ENCODE measurements at places on chromosomes 4 and X. TPM values are rescaled to one million over a fixed set of nuclear protein-coding genes. Genes with fewer than 3 reads are reported as not detected.

GRCh38 chr4:30753316-30753715, 33.1 kb downstream of the PCDH7 start:
- peaks cover 3% of the 10 kb centered on the region for H3K4me1 ChIP-seq
- no peaks in the 10 kb centered on the region for H3K27me3 ChIP-seq
- H3K36me3 ChIP-seq = no peaks in the 10 kb centered on the region
- H3K27ac ChIP-seq = peak overlapping the region; percentile 27
- DNase-seq = no peak
- H3K4me3 ChIP-seq = no peak overlapping the region

- peaks cover 53% of the 10 kb centered on the region for H3K27me3 ChIP-seq
- DNase-seq = no peak
- no peaks in the 10 kb centered on the region for H3K36me3 ChIP-seq
- no peak within 1 kb of the TSS for H3K27ac ChIP-seq
These were observed at the start of gene GPR50 for GRCh38 chrX:151176231-151176750. Gene GPR50, plus strand, starts transcription at chrX:151176584. Its CDS starts 138 bp downstream, at chrX:151176722.

GRCh38 chr4:100063355-100063754, 113.3 kb upstream of the H2AZ1 start:
- no peak for DNase-seq
- no peaks in the 10 kb centered on the region for H3K36me3 ChIP-seq
- H3K27me3 ChIP-seq = no peaks in the 10 kb centered on the region
- no peak overlapping the region for H3K27ac ChIP-seq

- no peaks in the 10 kb centered on the region for H3K36me3 ChIP-seq
- DNase-seq = peak; percentile 89
- no peaks in the 10 kb centered on the region for H3K27me3 ChIP-seq
These were observed 29.4 kb upstream of the GABRA3 start for GRCh38 chrX:152480269-152481212.

DNA sequence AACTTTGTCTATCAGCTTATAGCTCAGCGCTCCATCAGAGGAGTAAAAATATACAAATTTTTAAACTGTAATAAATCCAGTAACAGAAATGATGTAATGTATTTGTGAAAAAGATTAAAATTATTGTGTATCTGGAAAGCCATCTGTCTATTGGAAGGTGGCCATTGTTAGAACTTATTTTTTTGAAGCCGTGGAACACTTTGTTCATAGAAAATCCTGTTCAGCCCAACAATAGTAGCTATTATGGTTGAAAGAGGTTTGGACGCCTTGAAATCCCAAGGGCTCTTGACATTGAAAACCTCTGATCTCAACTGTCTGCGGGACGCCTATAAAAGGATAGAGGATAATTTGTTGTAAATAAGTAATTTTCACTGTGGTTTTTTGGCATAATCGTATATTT, 98.3 kb downstream of the RAPGEF2 start:
- no peak for DNase-seq
- H3K4me3 ChIP-seq = no peak overlapping the region
- H3K27ac ChIP-seq = no peak overlapping the region

- no peaks in the 10 kb centered on the region for H3K27me3 ChIP-seq
- H3K36me3 ChIP-seq = peaks cover 4% of the 10 kb centered on the region
- no peak overlapping the region for H3K4me3 ChIP-seq
- H3K4me1 ChIP-seq = peaks cover 3% of the 10 kb centered on the region
- no peak for DNase-seq
- no peak overlapping the region for H3K27ac ChIP-seq
These were observed 61.6 kb downstream of the UBE2K start for GRCh38 chr4:39759569-39759968.

DNA sequence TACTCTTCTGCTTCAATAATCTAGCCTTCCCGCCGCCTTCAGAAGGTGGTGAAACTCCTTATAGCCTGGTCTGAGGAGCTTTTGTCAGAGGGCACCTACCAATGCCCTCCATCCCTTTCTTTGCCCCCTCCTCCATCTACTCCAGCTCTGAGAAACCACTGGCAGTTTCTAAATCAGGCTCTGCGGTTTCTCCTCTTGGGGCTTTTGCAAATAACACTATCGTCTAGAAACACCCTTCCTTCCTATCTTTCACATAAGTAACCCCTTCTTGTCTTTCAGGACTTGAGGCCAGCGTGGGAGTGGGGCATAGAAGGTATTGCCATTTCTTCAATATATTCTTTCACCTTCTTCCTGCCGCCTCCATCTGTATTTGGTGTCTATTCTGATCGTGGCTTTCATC, 1.2 kb upstream of the EFHC2 start:
- no peak overlapping the region for H3K4me3 ChIP-seq
- H3K36me3 ChIP-seq = no peaks in the 10 kb centered on the region
- DNase-seq = no peak
- no peak overlapping the region for H3K27ac ChIP-seq
- H3K4me1 ChIP-seq = no peaks in the 10 kb centered on the region

- H3K4me1 ChIP-seq = peaks cover 8% of the 10 kb centered on the region
- no peak overlapping the region for H3K4me3 ChIP-seq
- DNase-seq = no peak
- no peaks in the 10 kb centered on the region for H3K27me3 ChIP-seq
- H3K36me3 ChIP-seq = no peaks in the 10 kb centered on the region
These were observed 310.0 kb downstream of the PDHA2 start for GRCh38 chr4:96149894-96150293.

GRCh38 chr4:123786163-123786915, 389.7 kb downstream of the SPRY1 start:
- H3K4me3 ChIP-seq = peak overlapping the region; percentile 24
- H3K4me1 ChIP-seq = peaks cover 64% of the 10 kb centered on the region
- DNase-seq = no peak
- H3K27ac ChIP-seq = peak overlapping the region; percentile 74
- no peaks in the 10 kb centered on the region for H3K27me3 ChIP-seq

CXCL6 gene
- total RNA-seq = not detected
